CD4-positive, alpha-beta memory T cell (primary cell): ENCODE measurements at places on chromosomes 12 and 14.
A peak's percentile ranks its signal among the peaks of the same experiment; 100 is the strongest.

DNA sequence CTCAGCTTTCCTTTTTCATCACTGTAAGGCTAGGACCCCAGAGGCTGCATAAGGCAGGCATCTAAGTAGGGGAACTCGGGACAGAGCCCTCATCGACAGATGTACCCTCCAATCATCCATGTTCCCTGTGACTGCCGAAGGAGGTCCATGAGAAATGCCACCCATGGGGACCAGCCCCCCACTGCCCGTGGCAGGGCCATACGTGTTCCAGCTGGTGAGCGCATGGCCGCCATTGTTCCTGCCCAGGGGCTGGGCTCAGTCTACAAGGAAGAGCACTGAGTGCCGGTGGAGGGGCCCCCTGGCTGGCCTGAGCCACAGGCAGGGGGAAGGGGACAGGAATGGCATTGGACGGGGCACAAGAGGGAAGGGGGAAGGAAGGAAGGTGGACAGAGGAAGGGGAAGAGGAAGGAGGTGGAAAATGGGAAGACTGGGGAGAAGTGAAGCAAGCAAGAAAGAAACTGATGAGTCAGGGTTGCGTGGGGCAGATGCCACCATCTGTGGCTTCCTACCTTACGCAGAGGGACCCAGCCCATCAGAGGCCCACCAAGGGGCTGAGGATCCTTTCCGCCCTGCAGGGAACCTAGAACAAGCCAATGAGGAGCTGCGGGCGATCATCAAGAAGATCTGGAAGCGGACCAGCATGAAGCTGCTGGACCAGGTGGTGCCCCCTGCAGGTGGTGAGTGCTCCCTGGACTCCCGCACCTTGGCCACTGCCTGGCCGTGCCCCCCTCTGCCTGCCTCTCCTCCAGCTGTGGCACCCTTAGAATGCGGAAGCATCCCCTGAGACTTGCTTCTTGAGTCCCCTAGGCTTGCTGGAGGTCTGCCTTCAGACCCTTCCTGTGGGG is 120.6 kb upstream of the FKBP4 start:
- DNase-seq, result no peak

DNA sequence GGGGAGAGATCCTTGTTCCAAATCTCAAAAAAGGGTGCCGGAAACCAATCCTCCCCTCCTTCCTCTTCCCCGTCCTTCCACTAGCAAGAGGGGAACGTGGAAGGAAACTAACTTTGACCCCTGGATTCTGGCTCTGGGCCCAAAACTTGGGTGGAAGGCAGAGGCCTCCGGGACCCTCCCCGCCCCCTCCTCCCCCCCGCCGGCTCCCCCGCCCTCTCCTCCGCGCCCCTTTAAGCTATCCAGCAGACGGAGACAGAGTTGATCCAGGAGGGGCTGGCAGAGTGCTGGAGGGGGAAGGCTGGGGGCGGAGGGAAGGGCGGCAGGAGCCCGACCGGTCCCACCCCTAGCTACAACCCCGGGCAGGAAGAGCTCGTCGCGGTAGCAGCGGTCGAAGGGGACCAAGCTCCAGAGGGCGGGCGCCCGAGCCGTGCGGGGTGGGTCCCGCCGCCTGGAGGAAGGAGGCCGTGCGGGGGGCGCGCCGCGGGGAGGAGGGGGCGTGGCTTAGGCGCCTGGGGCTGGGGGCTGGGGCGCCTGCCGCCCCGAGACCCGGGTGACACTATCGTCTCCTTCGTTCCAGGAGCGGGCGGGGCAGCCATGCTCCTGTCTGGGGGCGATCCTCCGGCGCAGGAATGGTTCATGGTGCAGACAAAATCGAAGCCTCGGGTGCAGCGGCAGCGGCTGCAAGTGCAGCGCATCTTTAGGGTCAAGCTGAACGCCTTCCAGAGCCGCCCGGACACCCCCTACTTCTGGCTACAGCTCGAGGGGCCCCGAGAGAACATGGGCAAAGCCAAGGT is at the start of gene NYNRIN:
Gene NYNRIN, plus strand, starts transcription at position 351 of the 794 bp plus-strand sequence. Its CDS starts 244 bp downstream, at position 595.
- DNase-seq, result no peak

DNA sequence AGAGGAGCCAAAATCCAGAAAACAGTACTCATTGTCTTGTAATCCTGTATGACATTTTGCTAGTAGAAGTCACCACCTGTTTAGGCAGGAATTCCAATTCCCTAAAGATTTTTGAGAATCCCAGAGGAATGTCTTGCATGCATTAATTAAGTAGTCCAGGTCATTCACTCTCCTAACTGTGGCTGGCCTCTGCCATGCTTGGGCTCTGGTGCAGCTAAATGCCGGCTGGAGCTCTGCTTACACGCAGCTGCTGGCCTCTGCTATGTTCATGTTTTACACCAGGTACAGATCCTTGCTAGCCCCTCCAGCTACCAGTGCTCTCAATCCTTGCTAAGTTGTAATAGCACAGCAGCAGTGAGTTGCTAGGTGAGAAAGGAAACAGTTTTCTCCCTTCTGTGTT is 16.3 kb upstream of the HIF1A start:
- DNase-seq, result no peak

DNA sequence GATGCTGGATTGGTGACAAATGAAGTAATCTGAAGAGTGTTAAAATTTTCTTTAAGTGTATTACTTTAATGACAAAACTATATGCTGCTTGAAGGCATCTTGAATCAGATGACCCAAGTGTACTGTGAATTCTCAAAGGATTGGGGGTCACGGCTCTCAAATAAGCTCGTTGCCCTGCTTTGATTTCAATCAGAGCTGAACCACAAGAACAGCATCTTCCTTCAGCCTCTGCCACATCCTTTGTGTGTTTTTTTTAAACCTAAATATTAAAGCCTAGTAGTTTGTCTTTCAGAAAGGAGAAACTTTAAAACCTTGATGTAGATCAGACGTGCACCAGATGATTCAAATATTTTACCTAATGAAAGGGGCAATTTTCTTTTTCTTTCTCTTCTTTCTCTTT is 11.7 kb downstream of the ELK3 start:
- peak; percentile 71 for DNase-seq

DNA sequence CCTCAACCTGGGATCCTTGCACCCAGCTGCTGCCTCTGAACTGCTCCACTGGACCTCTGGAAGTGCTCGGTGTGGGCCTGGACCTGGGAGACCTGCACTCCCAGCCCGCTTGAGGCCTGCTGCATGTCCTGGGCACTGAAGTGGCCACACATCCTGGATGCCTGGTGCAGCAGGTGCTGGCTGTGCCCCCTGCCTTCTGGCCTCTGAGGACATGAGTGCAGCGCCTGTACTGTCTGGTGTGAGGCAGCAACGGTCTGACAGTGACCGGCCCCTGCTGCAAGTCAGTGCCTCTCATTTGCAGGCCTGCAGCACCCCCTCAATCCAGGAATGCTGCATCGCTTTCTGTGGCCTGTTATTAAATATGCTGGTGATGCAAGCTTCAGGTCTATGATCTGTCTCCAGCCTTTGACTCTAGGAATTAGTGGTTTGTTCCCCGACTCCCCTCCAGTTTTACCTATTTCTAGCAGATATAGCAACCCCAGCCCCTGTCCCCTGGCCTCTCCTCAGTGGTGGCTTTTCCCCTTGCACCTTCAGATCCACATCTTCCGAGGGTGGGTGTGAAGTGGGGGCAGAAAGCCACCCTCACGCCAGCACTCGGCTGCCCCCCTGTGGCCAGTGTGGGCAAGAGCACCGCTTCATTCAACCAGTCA is 3.6 kb downstream of the SMIM41 start:
- DNase-seq, result peak; percentile 71

DNA sequence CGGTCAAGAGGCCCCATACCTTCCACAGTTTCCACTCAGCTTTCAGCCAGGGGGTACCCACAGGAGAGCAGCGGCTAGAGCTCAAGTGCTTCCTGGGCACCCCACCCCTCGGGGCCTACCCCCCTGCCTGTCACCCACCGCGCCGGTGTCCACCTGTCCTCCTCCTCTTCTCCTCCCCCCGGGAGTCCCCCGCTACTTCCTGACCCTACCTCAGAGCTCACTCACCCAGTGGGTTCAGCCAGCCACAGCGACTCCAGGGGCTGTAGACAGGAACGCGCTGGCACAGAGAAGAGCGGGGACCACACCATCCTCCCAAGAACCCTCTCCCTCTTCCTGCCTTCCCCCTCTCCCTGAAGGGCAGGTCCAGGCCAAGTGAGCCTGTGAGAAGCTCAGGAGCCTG is 123.0 kb downstream of the ESRRB start:
- no peak for DNase-seq

DNA sequence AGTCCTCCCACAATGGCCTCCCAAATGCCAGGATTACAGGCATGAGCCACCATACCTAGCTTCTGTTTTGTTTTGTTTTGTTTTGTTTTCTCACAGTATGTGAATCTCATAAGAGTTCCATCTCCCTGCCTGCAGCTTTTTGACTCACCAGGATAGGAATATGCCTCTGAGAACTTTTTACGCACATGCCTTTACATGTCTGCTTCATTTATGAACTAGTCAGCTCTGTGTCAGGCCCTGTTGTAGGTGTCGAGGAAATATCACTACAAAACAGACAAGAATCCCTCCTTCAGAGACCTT is 89.0 kb downstream of the BORCS5 start:
- no peak for DNase-seq

- DNase-seq, result no peak
Observed at GRCh38 chr14:104509673-104510072, 69.9 kb upstream of the C14orf180 start.

DNA sequence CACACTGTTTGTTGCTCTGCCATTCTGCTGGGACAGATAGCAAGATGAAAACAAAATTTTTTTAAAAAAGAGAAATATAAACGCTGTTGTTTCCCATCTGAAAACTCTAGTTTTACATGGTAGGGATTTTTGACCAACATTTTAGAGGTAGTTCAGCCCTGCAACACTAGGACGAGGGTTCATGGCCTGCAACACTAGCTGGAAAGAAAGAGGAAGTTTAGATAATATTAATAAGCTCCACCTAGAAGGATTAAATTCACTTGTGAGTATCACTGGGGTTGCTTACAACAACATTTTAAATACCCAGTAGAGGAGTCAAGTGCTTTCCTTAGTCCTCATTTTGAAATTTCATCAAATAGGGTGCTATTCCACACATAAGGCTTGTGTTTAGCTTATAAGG is 68.2 kb downstream of the SRGAP1 start:
- DNase-seq, result no peak

DNA sequence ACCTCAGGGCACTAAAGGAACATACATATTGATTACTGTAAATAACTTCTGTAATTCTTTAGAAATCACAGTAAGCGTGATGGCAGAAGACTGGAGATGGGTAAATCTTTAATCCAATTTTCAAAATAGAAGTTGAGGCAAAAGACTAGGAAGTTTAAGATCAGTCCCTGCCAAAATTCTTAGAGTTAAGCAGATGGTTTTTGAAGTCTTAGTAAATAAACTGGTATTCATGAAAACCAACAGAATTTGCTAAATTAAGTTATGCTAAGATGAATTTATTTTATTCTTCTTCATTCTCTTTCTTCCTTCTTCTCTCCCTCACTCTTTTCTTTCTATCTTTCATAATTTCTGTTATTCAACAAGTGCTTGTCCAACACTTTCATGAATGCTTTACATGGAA is 98.4 kb upstream of the GARIN6 start:
- DNase-seq, result no peak

- DNase-seq, result no peak
Observed at GRCh38 chr12:116320791-116321217, 43.3 kb upstream of the MED13L start.

DNA sequence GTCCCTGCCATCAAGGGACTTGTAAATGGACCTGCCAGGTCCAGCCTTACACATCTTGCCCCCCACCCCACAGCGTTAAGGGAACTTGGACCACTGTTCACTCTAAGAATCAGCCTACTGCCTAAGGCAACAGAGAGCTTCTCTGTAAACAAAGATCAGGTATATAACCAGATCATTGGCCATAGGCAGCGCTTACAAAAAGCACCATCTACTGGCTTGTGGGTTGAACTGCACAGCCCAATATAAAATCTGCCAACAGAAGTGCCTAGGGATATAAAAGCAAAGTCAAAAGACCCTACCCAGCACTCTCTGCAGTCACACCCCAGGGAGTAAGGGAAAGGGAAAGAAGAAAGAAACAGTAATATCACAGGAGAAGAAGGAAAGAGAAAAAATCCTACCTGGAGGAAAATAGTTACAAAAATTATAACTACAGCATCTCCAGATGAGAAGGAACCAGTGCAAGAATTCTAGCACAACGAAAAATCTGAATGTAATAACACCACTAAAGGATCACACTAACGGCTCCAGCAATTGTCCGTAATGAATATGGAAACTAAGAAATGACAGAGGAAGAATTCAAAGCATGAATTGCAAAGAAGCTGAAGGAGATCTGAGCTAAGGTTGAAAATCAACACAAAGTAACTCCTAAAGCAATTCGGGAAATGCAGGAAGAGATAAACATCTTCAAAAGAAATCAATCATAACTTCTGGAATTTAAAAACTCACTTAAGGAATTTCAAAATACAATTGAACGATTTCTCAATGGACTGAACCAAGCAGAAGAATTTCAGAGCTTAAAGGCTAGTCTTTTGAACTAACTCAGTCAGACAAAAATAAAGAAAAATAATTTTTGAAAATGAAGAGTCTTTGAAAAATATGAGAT is 95.2 kb upstream of the PCED1B start:
- peak; percentile 37 for DNase-seq

DNA sequence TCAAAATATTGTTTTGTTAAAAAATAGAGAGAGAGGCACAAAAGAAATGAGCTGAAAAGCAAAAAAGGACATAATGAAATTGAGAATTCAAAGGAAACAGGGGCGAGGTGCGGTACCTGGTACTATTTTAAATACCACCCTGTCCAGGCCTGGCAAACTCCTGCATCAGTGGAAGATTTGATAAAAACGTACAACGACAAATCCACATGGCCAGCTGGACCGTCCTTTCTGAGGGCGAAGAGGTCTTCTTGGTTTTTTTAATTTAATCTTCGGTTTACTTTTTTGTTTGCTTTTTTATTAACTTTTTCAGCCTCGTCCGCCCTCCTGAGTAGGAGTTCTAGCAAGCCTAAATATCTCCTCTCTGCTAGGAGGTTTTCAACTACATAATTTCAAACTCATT is 11.9 kb downstream of the BCL11B start:
- peak; percentile 34 for DNase-seq

DNA sequence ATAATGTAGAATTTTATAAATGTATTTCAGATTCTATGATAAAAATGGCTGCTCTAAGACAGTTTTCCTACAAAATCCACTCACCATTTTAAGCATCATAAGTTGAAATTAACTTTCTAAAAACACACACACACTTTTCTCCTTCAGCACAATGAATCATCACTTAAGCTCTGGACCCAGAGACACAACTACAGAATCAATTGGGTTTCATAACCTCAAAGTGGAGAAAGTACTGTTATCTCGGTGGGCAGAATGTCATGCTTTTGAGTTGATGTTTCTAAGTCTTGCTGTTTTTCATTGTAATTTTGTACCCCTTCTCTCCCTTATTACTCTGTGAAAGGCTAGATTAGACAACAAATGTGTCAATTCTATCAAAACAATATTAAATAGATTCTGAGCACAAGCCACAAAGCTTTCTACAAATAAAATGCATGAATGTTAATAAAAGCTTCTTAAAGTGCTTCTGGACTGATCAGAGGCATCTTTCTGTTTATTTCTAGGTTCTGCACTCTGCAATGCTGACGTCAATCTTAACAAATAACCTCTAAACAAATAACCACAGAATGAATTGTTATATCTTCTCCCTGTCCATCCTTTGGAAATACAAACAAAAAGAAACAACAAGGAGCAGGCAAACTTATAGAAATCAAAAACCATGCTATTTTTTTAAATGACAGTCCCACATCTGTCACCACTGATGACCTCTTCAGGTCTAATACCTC is 8.2 kb downstream of the IPO8 start:
- DNase-seq, result no peak

- no peak for DNase-seq
Observed at GRCh38 chr12:131720921-131721320, 10.0 kb downstream of the SFSWAP start.

- DNase-seq, result no peak
Observed at GRCh38 chr14:47710581-47710980, 35.2 kb upstream of the MDGA2 start.

- DNase-seq, result no peak
Observed at GRCh38 chr12:113932381-113933196, 33.5 kb downstream of the RBM19 start.
